NCI-H510A treated with DMSO at 0.1 percent for 48 hours (cell line): ENCODE measurements at places on chromosomes 13 and 19.

GRCh38 chr13:51997641-51998330 is 13.5 kb downstream of the ATP7B start:
- peak; percentile 38 for DNase-seq

GRCh38 chr19:17530586-17530985 is 19.1 kb downstream of the PGLS start:
- peak; percentile 75 for DNase-seq

DNA sequence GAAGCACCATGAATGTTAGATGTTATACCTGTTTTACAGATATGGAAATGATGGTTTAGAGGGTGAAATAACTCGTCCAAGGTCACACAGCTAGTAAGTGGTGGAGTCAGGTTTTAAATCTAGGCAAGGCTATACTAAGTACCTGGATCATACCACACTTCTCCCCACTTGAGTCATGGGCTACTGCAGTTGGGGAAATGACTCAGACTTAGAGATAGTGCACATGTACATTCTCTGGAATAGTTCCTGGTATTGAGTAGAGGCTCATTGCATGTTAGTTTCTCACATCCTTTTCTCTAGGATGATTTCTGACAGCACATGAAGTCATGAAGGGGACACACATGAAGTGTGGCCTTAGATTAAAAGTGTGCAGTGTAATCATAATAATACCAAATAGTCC is 76.2 kb upstream of the TNFSF11 start:
- no peak for DNase-seq

- DNase-seq: no peak
Measured at GRCh38 chr19:28485292-28485691, 727.7 kb downstream of the UQCRFS1 start.

- peak; percentile 35 for DNase-seq
Measured at GRCh38 chr13:78121459-78122348, 203.1 kb upstream of the EDNRB start.

DNA sequence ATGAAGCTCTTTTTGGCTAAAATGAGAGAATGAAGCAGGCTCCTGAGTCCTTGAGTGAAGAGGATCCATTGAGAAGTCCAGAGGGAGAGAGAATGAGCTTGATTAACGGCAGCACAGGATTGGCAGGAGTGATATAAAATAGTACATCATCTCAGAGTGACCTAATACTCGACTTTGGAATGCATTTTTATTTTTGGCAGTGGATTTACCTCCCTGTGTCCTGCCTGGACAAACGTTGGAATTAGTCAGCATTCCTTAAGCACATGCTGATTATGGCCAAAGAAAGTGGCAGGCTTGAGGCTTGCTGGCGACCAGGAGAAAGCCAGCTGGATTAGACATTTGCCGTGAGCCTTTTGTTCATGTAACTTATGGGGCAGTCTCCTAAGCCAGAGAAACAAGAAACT is 22.9 kb downstream of the LRCH1 start:
- no peak for DNase-seq

GRCh38 chr19:34662919-34663318 is 14.0 kb downstream of the SCGB2B2 start:
- DNase-seq: peak; percentile 3

- DNase-seq: no peak
Measured at GRCh38 chr19:13315495-13315894, 165.3 kb downstream of the IER2 start.

DNA sequence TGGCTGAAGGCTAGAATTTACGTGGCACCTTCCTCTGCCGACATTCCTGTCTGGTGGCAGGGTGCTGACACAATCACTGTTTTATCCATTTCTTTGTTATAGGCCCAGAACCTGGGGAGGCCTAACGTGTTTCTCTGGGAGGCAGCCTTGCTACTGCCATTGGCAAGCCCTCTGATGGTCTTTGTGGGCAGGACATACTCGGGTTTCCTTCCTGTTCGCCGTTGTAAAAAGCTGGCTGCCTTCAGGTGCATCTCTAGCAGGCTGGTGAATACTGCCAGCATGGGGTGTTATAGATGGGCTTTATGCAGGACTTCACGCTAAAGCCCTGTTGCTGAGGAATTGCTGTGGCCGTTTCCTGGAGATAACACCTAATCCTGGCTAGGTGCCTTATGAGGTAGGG is 28.1 kb downstream of the B3GLCT start:
- no peak for DNase-seq

DNA sequence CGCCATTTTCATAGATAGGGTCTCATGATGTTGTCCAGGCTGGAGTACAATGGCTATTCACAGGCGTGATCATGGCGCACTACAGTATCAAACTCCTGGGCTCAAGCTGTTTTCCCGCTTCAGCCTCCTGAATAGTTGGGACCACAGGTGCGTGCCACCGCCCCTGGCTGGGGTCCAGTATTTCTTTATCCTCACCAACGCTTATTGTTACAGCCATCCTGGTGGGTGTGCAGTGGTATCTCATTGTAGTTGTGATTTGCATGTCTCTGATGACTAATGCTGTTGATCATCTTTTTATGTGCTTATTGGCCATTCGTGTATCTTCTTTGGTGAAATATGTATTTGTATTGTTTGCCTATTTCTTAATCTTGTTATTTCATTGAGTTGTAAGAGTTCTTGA is 49.0 kb downstream of the SIPA1L3 start:
- no peak for DNase-seq

GRCh38 chr19:33558151-33558550 is 36.6 kb upstream of the PEPD start:
- DNase-seq: no peak

DNA sequence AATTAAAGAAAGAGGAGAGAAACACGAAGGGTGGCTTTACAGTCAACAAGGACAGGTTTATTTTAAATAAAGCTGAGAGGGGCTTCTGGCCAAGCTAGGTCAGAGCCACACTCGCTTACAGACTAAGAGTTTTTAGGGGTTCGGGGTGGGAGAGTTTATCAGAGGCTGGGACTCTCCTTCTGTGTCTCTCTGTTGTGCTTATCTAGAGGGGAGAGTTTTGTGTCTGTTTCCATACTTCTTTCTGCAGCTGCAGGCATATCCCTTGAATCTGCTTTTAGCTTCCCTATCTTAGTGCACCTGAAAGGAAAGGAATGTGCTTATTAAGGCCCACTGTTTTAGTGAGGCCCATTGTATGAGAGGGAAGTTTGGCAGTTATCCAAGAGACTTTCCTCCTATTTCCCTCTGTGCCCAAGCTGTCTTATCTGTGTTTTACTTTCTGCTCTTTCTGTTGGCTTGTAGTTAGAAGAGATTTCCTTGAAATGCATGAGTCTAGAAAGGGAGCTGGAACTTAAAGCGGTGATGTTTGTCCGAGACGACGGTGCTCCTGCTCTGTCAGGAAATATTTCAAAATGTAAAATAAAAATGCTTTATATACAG is 275.3 kb downstream of the KCTD12 start:
- DNase-seq: no peak

DNA sequence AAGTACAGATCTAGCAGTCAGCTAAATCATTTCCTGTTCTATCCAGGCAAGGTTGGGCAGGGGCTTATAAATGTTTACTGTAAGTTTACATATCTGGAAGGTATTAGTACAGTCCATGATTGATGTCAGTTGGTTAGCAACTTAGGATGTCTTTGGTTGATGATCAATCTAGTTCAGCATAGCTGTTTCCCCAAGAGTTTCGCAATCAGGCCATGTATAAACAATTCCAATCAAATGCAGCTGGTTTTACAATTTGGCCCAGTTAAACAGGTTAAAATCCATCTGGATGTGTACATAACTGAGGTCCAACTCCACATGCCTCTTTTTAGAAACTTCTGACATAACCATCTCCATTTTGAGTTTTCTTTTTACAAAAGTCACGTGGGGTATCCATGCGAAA is 6.9 kb downstream of the ZNF221 start:
- no peak for DNase-seq

DNA sequence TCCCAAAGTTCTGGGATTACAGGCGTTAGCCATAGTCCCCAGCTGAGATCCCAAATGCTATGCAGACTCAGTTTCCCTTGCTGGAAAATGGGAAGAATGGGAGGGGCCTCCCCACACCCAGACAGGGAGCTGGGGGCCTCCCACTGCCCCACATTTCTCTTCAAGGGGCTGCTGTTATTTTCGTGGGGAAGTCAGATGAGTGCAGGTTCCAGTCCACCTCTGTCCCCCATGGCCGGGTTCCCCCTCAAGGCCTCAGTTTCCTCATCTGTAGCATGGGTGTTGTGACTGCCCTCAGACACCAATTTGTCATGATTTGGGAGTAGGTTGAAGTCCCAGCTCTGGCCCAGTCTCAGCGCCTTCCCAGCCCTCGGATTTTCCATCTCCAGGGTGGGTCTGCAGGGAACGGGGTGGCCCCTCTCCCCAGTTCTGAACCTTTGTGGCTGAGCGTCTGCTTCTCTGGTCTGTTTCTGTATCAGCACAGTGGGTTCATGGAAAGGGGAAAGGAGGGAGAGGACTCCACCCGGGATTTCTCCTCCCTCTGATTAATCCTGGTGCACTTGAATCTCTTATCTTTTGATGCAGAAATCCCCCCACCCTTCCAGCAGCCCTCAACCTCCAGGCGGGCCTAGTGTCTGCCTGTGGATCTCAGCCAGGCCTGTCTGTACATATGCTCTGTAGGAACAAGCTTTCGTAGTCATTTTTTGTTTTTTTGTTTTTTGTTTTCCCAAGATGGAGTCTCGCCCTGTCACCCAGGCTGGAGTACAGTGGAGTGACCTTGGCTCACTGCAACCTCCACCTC is 12.2 kb downstream of the NFIC start:
- no peak for DNase-seq

GRCh38 chr13:92716749-92717148 is 509.9 kb upstream of the GPC6 start:
- no peak for DNase-seq

- DNase-seq: no peak
Measured at GRCh38 chr19:8320564-8321066, 560 bp downstream of the NDUFA7 start.

DNA sequence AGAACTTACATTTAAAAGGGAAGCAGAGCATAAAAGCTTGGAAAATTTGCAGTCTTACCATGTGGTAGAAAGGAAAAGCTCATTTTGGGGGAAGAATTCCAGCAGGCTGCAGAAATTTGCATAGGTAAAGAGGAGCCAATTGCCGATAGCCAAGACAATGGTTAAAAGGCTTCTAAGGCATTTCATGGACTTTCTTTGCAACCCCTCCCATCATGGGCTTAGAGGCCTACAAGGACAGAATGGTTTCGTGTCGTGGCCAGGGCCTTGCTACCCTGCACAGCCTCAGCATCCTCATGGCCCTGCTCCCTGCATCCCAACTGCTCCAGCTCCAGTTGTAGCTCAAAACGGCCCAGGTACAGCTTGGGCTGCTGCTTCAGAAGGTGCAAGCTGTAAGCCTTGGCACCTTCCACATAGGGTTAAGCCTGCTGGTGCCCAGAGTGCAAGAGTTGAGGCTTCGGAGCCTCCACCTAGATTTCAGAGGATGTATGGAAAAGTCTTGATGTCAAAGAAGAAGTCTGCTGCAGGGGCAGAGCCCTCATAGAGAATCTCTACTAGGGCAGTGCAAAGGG is 420.3 kb downstream of the PCDH17 start:
- DNase-seq: no peak

DNA sequence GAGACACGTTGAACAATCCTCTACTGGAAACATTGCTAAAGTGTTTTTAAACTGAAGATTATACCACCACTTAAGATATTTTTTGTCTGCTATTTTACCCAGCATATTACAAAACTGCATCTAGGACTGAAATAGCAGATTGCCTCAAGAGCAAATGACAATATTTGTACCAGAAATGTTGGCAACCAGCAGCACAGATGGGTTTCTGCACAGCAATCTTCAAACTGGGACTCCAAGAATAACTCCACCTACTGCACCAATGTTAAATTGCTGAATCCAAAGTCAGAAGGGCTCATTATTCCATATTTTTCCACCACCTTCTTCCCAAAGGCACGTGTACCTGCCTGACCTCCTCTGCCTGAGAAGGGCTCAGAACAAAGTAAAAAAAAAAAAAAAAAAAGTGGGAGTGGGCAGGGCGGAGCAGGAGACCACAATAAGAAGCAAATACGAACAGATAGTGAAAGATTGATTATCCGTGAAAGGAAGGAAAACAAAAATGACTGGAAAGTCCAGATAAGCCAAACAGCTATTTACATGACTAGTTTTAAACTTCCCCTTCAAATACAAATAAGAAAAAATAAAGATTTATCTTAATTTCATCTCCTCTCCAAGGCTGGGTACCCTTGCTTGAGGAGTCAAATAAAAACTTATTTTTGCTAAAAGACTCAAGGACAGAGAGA is 79.4 kb downstream of the FOXO1 start:
- no peak for DNase-seq

DNA sequence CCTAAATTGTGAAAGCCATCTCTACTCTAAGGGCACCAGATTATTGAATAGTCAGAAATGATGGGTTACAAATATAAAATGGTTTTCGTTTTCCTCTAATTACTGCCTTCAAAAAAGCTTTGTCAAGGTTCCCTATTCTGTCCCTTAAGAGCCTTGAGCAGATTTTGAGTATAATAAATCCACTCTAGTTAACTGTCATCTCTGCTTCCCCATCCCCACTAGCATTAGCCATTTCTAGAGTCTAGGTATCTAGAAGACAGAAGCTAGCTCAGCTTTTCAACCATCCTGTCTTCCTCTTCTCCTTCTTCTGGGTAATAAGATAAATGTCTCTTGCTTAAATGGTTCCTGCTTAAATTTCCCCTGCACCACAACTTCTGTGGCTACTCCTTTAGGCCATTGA is 290.4 kb downstream of the DACH1 start:
- DNase-seq: no peak
